Activated CD8-positive, alpha-beta memory T cell treated with anti-CD3 and anti-CD28 coated beads, Interleukin-2, amount 50 U/mL, for 4 hours (primary cell): ENCODE measurements at places on chromosomes 16 and 17.

DNA sequence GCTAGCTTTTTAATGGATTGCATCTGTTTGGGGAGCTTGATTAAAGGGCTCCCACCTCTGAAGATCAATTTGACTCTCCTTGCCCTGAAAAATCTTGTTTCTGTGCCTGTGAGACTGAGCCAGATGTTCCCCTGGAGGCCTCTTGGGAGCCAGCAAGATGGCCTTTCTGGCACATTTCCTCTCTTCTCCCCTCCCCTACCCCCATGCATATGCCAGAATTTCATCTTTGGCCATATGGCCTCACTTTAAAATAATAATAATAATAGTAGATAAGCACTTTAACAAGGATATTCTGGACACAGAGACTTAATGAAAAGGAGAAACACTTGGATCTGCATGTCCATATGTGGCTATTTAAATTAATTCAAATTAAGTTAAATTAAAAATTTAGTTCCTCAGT lies 144.1 kb upstream of the CES5A start:
- no peak for DNase-seq

DNA sequence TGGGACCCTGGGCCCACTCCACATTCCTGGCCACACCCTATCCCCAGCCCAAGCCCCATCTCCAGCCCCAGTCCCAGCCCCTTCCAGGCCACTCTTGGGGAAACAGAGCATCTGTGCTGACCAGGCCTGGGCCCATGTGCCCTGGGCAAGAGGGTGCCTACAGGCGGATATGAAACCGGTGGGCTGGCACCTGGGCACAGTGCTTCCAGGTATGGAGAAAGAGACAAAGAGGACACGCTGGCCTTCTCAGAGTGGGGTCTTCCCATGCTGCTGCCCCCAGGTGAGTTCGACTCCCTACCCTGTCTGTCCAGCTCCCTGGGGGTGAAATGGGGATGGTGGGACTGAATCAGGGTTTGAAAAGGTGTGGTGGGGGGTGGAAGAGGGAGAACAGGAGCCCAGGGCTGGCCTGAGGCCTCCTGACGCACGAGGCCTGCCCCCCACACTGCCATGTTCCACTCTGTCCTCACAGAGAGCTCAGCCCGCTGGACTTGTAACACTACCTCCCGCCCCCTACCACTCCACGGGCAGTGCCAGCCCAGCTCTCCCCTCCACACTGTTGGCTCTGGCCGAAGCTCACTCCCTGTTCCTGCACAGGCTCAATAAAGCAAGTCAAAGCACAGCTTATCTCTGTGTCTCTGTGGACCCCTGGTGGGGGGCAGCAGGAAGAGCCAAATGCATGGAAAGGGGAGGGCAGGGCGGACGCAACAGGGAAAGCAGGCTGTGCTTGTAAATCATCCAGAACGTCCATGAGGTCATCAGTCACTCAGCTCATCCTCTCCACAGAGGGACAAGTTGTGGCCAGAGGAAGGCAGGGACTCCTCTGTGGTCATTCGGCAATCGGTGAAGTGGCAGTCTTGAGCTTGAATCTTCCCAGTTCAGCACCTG lies 71.1 kb upstream of the TMEM97 start:
- DNase-seq, result no peak

GRCh38 chr16:71218306-71218963 lies 12.1 kb downstream of the HYDIN start:
- DNase-seq, result no peak

DNA sequence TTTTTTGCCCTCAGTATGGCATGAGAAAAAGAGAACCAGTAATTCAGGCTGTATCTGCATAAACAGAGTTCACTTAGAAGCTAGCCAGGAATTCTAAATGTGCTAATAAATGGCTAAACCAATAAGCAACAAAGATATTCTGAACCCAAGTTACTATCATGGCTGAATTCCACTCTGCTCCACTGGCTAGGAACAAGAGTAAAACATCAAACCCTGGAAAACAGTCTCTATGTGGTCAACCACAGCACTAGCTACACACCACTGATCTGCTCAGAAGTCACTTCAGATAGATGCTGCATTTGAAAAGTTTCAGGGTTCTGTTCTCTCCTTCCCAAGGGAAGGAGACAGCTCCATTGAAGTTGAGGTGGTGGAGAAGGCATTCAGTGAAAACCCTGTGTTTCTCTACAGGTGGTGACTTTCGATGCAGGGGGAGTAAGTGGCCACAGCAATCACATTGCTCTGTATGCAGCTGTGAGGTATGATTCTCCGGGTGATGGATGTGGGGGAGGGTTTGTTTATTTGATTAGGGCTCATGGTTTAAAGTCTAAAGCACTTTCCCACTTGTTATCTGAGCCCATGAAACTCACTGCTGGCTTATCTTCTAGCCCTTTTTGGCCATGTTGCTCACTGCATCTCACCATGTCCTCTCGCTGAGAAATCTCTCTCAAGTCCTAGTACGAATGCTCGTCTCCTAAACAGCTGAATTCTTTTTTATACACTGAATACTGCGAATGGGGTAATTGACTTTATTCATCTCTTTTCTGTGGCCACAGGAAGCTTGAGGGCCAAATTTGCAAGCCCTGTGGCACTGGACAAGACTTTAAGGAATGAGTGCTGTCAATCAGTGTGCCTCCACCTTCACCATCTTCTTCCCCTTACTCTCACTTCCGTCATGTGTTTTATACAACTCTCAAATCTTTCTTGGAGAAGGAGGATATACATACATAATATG lies 39.9 kb downstream of the CENPV start:
- DNase-seq, result no peak

DNA sequence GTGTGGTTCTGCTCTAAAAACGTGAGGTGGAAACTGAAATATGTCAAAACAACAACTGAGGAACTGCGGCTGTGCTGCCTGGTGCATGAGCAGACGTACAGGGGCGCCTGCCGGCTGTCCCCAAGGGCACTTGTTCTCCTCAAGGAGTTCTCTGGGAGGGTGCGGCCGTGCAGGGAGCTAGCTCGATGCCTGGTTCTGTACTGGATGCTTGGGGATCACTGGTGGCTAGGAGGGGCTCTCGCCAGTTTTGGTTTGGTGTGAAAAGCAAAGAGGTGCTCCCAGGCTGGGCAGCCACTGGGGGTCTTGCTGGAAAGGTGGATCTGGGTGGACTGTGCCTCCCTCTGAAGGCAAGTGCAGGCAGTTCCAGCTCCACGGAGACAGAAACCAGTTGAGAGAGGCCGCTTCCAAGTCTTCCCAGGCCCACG lies 41.9 kb upstream of the ATP2A3 start:
- no peak for DNase-seq

DNA sequence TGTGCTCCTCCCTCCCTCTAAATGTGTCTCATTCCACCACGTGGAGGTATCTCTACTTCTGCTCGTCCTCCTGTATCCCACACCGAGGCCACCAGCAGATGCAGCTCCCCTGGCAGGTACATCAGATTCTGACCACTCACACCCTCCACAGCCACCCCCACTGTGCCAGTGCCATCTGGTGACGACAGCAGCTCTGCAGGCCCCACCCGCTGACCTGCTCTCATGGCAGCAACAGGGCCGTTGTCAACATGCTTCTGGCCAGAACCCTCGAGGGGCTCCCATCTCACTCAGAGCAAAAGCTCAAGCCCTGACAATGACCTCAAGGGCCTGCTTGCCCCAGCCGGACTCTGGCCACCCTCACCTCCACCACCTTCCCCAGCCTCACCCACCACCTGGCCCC lies 93.4 kb downstream of the AMFR start:
- DNase-seq, result no peak

DNA sequence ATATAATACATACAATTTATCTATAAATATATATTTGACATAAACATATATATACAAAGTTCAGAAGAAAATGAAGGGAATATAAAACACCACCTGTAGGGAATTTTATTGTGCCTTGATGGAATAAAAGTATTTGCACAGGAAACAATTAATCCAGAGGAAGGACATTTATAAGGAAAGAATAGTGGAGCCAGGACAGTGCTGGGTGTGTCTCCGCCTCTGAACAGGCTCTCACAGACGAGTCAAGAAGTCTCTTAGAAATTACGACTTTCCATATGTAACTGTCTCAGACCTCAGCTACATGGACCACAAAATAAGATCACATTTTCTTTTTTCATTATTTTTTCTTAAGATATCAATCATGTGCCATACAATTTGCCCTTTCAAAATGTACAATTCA lies 93.9 kb downstream of the TMEM114 start:
- DNase-seq, result no peak

DNA sequence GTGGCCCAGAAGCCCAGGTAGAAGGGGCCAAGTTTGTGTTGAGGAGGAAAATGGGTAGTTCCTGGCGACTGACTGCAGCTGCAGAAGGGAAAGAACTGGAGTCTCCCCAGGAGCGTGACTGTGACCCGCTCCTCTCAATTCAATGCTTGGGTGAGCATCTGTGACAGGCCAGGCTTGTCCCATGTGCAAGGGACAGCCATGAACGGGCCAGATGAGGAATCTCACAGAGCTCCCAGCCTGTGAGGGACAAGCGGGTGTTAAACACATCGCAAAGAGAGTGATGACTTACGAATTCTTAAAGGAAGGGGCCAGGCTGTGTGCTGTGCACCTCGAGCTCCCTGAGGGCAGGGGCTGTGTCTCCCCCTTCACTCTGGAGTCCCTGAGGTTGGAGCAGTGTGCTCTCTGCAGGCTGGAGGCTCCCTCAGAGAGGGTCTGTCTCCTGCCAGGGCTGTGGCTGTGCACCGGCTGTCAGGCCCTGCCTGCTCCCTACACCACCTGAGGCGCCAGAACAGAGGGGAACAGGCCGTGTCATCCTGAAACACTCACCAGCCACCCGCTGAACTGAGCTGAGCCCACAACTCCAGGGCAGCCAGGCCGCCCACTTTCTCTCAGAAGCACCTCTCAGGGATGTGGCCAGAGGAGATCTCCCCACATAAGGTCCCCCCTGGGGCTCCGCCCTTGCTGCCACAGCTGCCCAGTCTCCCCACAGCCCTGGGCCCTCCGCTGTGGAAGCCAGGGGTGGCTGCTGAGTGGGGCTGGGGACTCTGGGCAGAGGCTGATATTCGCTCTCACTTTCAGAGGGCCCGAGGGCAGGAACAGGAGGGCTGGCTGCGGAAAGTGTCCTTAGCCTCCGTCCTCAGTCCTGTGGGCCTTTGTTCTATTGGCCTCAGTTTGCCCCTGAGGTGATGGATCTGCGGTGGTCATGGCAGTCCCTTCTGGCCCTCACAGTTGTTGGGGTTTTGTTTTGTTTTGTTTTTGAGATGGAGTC lies 25.7 kb upstream of the NXPH3 start:
- no peak for DNase-seq

DNA sequence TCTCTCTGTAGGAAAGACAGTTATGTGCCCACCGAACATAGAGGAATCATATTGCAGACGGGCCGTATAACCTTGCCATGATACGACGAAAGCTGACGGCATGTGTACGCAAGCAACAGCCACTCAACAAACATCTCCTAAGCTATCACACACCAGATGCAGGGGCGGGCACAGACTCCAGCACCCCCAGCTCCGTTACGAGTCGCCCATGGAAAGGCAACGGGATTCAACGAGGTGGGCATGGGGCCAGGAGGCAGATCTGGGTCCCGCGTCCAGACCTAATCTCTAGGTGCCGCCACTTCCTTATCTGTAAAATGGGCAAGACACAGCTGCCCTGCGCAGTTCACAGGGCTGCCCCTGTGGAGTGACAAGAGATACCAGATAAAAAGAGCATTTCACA lies 35.6 kb downstream of the ABR start:
- no peak for DNase-seq

- DNase-seq, result no peak
These were observed 25.0 kb downstream of the CPPED1 start for GRCh38 chr16:12778726-12779125.

- DNase-seq, result no peak
These were observed 26.6 kb upstream of the NLRP1 start for GRCh38 chr17:5610956-5611355.

- no peak for DNase-seq
These were observed 3.0 kb upstream of the ADAMTS18 start for GRCh38 chr16:77437859-77438258.

DNA sequence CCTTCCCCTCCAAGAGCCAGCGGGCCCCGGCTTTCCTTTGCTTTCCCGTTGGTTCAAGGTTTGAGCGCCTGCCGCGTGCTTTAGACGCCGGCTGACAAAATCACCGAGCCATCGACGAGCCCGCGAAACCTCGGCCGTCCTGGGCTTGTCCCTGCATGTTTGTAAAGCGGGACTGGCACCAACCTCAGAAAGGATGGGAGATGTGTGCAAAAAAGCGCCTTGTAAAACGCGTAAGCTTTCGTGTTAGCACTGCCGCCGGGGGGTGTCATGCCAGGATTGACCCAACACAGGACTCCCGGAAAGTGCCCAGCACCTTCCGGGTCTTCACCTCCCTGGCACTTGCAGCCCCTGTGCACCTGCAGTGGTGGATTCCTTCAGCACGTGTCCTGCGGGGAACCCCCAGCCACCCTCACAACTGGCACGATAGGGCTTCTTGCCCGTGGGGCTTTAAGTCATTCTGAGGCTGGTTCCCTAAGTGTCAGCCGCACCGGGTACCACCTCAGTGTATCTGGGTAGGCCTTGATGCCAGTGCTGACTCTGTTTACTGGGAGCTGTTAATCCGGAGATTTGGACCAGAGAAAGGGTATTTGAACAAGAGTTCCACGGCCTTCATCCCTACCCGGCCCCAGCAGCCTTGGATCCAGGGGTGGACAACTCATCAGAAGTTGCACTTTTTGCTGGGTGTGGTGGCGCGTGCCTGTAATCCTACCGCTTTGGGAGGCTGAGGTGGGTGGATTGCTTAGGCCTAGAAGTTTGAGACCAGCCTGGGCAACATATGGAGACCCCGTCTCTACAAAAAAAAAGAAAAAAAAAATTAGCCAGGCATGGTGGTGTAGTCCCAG lies 817 bp downstream of the NDUFAF8 start:
- peak; percentile 56 for DNase-seq

DNA sequence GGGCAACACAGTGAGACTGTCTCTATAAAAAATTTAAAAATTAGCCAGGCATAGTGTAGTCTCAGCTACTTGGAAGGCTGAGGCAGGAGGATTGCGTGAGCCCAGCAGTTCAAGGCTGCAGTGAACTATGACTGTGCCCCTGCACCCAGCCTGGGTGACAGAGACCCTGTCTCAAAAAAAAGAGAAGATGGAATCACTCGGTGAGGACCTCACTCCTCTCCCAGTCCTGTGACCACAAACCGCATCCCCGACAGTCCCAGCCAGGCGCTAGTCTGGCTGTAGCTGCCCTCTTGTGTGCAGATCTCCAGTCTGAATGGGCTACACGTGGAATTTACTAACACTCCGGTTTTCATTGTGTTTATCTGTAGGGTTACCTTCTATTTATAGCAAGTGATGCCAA lies 11.1 kb downstream of the DEXI start:
- DNase-seq, result no peak

GRCh38 chr16:14148016-14148415 lies 76.9 kb downstream of the MRTFB start:
- no peak for DNase-seq

GRCh38 chr17:67575325-67575724 lies 142.4 kb upstream of the NOL11 start:
- no peak for DNase-seq
